ENCODE measurements at places on chromosomes 1 and 21. TPM values are rescaled to one million over a fixed set of nuclear protein-coding genes. Genes with fewer than 3 reads are reported as not detected.

The NBPF6 gene
- total RNA-seq, result not detected

The DMBX1 gene
- total RNA-seq, result 0.05 TPM

The PLA2G5 gene
- not detected for total RNA-seq

The MANEAL gene
- total RNA-seq, result 1.9 TPM
